ENCODE measurements at places on chromosomes 1 and 21. TPM values are rescaled to one million over a fixed set of nuclear protein-coding genes. Genes with fewer than 3 reads are reported as not detected.
A peak's percentile ranks its signal among the peaks of the same experiment; 100 is the strongest.

UBQLN4 gene
- 30.5 TPM for total RNA-seq

TNFRSF9 gene
- total RNA-seq: not detected

IFI44L gene
- total RNA-seq: not detected

PDXK gene
- 56.7 TPM for total RNA-seq

MYCBP gene
- total RNA-seq: 69.2 TPM

KCNJ10 gene
- 1.6 TPM for total RNA-seq

UBASH3A gene
- not detected for total RNA-seq

TNFRSF8 gene
- total RNA-seq: 26.1 TPM

F13B gene
- total RNA-seq: not detected

BNIPL gene
- 2.4 TPM for total RNA-seq

CACNA1S gene
- 0.04 TPM for total RNA-seq

DCAF8 gene
- total RNA-seq: 84.4 TPM

- no peaks in the 10 kb centered on the region for H3K36me3 ChIP-seq
- DNase-seq: no peak
- peaks cover 6% of the 10 kb centered on the region for H3K4me1 ChIP-seq
Measured at GRCh38 chr1:182071924-182072323, 10.4 kb upstream of the ZNF648 start.

DNA sequence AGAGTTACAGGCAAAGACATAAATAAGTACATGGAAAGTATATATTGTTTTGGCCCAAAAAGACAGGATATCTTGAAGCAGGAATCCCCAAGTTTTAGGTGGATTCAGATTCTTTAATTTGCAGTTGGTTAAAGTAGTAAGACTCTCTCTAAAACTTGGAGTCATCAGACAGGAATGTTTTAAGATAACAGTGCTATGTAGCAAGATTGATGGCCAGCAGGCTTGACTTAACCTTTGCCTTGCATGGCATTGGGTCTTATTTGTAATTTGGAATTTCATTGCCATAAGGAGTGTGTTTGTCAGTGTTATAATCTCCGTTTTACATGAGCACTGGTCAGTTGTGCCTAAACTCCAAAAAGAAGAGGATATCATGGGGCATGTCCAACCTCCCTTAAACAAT is 727.6 kb upstream of the CHRM3 start:
- no peak for DNase-seq
- H3K36me3 ChIP-seq: no peaks in the 10 kb centered on the region
- H3K27me3 ChIP-seq: no peaks in the 10 kb centered on the region
- no peak overlapping the region for H3K4me3 ChIP-seq
- H3K27ac ChIP-seq: no peak overlapping the region
- no peaks in the 10 kb centered on the region for H3K4me1 ChIP-seq

GRCh38 chr1:203636291-203636690 is 9.7 kb downstream of the ATP2B4 start:
- H3K27ac ChIP-seq: no peak overlapping the region
- H3K27me3 ChIP-seq: peaks cover 7% of the 10 kb centered on the region

DNA sequence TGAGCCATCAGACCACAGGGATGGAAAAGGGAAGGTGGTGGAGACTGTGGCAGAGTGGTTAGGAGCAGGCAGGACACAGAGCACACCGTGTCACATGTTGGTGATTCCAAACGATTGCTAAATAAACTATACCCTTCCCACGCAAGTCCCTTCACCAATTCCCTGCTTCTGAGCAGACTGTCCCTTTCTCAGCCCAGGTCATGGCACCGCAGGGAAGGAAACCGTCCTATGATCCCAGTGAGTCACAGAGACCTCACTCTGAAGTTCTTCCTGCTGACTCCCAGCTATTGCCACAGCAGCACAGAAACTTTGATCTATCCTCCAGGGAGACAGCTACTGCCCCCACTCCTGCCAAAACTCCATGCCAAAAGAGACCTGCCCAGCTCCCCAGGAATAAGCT is 19.2 kb downstream of the RIMS3 start:
- H3K27ac ChIP-seq: no peak overlapping the region
- no peak overlapping the region for H3K4me3 ChIP-seq
- DNase-seq: no peak
- H3K36me3 ChIP-seq: no peaks in the 10 kb centered on the region

DNA sequence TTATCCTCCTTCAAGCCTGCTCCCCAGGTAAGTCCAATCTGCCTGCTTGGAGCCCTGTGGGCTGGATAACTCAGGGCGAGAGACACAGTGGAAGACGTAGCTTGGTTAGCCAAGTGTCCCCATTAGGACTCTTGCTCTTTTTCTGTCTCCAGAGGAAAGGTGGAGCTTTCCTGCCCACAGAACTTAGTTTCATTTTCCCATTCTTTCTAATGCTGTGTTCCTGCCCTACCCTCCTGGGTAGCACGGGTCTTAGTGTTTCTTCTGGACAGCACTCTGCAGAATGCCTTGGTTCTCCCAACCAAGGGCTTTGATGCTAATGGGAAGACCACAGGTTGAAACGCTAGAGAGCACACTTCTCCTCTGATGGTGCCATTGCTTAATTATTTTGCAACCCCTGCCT is 92.5 kb upstream of the LRRC8D start:
- no peaks in the 10 kb centered on the region for H3K36me3 ChIP-seq
- DNase-seq: no peak
- no peaks in the 10 kb centered on the region for H3K27me3 ChIP-seq
- 0 out of 2 replicates have a peak, but pooled peaks cover 4% of the 10 kb centered on the region for H3K4me1 ChIP-seq

GRCh38 chr1:226882631-226883409 is 12.4 kb downstream of the PSEN2 start:
- H3K4me1 ChIP-seq: no peaks in the 10 kb centered on the region
- H3K27me3 ChIP-seq: no peaks in the 10 kb centered on the region
- no peak overlapping the region for H3K4me3 ChIP-seq
- DNase-seq: no peak
- H3K36me3 ChIP-seq: no peaks in the 10 kb centered on the region

GRCh38 chr1:100028765-100029164 is 59.0 kb downstream of the SLC35A3 start:
- DNase-seq: no peak
- H3K36me3 ChIP-seq: no peaks in the 10 kb centered on the region
- peaks cover 5% of the 10 kb centered on the region for H3K4me1 ChIP-seq

- H3K4me3 ChIP-seq: no peak overlapping the region
- no peaks in the 10 kb centered on the region for H3K27me3 ChIP-seq
- H3K36me3 ChIP-seq: no peaks in the 10 kb centered on the region
Measured at GRCh38 chr1:15141935-15142539, 11.5 kb upstream of the TMEM51 start.

DNA sequence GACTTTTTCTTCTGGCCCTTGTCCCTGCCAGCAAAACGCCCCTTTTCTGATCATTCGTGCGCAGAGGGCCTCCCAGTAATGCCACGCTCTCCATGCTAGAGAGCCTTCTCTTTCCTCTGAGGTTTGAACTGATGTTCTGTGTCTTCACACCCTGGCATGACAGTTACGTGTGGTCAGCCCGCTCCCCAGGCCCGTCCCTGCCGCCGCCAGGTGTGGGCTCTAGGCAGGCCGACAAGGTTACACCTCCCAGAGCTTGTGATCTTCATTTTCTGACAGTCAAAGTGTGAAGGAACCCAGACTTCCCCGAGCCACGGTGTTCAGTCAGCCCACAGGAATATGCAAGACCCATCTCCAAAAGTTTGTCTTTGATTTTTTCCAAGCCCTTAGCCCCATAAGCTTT is 265.6 kb downstream of the TM2D1 start:
- peaks cover 3% of the 10 kb centered on the region for H3K27me3 ChIP-seq
- H3K4me3 ChIP-seq: no peak overlapping the region
- H3K4me1 ChIP-seq: peaks cover 65% of the 10 kb centered on the region
- no peaks in the 10 kb centered on the region for H3K36me3 ChIP-seq
- H3K27ac ChIP-seq: no peak overlapping the region

- no peaks in the 10 kb centered on the region for H3K36me3 ChIP-seq
- DNase-seq: peak; percentile 7
- no peaks in the 10 kb centered on the region for H3K27me3 ChIP-seq
- H3K4me3 ChIP-seq: no peak overlapping the region
Measured at GRCh38 chr1:247531937-247532336, 4.3 kb downstream of the OR2C3 start.

DNA sequence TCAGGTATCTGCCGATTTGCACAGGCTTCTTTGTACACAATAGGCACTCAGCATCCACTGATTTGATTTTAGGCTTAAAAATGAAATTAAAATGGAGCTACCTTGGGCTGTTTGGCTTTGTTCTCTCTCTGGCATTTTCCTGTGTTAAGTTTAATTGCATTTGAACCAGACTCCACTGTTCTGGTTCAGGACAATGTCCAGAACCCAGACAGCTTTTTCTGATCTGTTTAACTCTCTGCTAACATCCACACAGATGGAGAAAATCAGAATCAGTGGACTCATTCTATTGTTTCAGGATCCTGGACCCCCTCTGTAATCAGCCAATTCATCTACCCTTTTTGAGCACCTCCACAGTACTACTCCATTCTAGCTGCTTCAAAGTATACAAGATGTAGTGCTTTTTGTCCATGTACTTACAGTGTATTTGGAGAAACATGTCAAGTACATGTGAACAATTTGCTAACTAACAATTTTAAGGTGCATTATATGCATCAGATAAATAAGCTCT is 248.1 kb downstream of the PTBP2 start:
- H3K36me3 ChIP-seq: no peaks in the 10 kb centered on the region
- no peak for DNase-seq
- H3K27me3 ChIP-seq: no peaks in the 10 kb centered on the region
- no peak overlapping the region for H3K4me3 ChIP-seq
- no peaks in the 10 kb centered on the region for H3K4me1 ChIP-seq
- no peak overlapping the region for H3K27ac ChIP-seq

DNA sequence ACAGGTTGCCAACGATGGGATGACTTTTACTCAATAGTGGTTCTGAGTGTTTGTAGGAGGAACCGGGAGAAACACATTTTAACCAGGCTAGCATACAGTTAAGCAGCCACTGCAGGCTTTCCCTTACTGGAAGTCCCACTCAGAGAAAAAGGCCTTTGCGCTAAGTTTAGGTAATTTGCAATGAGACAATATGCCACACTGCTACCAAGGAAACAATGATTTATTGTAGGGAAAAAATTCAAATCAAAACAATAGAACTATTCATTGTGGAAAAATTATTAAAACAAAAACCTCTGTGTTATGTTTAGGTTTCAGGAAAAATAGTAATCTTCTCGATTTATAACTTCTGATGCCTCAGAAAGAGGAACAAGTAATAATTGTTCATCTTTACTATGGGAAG is 51.4 kb upstream of the CR2 start:
- no peak overlapping the region for H3K4me3 ChIP-seq
- no peaks in the 10 kb centered on the region for H3K4me1 ChIP-seq
- no peak overlapping the region for H3K27ac ChIP-seq

DNA sequence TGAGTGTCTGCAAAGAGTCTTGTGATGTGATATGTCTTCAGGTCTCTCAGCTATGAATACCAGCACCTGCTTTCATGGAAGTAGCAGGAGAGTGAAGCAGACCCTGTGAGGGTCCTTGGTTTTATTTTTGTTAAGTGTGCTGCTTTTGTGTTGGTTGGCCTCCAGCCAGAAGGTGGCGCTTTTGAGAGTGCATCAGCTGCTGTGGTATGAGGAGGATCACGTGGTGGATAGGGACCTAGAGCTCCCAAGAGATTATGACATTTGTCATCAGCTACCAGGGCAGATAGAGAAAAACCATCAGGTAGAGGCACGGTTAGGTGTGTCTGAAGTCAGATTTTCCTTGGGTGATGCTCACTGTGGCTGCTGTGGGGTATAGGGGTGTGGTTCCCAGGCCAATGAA is 1232.1 kb downstream of the MRPL39 start:
- no peak overlapping the region for H3K27ac ChIP-seq
- no peaks in the 10 kb centered on the region for H3K4me1 ChIP-seq
- H3K36me3 ChIP-seq: no peaks in the 10 kb centered on the region

GRCh38 chr1:51642739-51643142 is 25.8 kb downstream of the OSBPL9 start:
- H3K27ac ChIP-seq: peak overlapping the region; percentile 26
- DNase-seq: no peak
- H3K4me1 ChIP-seq: peaks cover 16% of the 10 kb centered on the region
- no peaks in the 10 kb centered on the region for H3K36me3 ChIP-seq
- no peak overlapping the region for H3K4me3 ChIP-seq

DNA sequence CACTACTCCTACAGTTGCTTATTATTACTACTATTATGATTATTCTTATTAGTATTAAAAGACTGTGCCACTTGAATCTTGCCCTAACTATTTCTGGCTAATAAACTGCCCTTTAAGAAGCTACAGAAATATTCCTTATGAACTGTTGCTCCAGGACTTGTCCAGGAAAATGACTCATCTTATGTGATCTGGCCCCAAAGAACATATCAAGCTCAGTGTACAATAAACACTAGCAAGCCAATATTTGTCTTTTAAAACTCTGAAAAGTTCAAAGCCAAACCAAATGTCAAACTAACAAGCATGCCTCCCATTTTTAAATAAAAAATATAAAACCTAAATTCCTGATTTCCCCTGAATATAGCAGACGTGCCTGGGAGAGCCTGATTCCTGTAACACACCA is 88.7 kb upstream of the SIM2 start:
- H3K27ac ChIP-seq: no peak overlapping the region

GRCh38 chr21:33199516-33200217 is 30.1 kb upstream of the IFNAR2 start:
- no peak overlapping the region for H3K27ac ChIP-seq
- H3K27me3 ChIP-seq: no peaks in the 10 kb centered on the region
- peak; percentile 91 for DNase-seq
- H3K4me3 ChIP-seq: no peak overlapping the region
- no peaks in the 10 kb centered on the region for H3K36me3 ChIP-seq

GRCh38 chr1:99069146-99069545 is 64.5 kb upstream of the PLPPR5 start:
- H3K27me3 ChIP-seq: no peaks in the 10 kb centered on the region
- H3K27ac ChIP-seq: peak overlapping the region; percentile 64
- no peaks in the 10 kb centered on the region for H3K36me3 ChIP-seq
- peak; percentile 75 for DNase-seq
- peak overlapping the region; percentile 7 for H3K4me3 ChIP-seq

GRCh38 chr1:14952626-14953314 is 200.8 kb upstream of the TMEM51 start:
- H3K36me3 ChIP-seq: no peaks in the 10 kb centered on the region
- no peaks in the 10 kb centered on the region for H3K27me3 ChIP-seq
- peaks cover 8% of the 10 kb centered on the region for H3K4me1 ChIP-seq
- no peak for DNase-seq

DNA sequence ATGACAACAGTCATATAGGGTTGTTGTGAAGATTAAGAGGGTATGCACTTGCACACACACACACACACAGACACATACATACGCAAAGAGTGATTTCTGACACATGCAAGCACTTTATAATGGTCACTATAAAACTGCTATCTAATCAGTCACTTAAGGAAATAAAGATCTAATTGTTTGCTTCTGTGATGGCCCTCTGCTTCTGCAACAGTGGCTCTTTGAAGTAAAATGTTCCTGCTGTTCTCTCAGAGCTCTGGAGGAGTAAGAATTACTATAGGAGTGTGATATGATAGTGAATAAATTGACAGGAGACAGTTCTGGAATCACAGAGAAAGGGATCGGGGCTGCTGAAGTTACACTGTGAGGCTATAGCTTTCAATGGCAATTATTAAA is 494.5 kb upstream of the B3GALT2 start:
- peaks cover 18% of the 10 kb centered on the region for H3K4me1 ChIP-seq
- H3K36me3 ChIP-seq: no peaks in the 10 kb centered on the region
- H3K4me3 ChIP-seq: no peak overlapping the region
- H3K27ac ChIP-seq: no peak overlapping the region
- DNase-seq: no peak

Measured in GM23338 (cell line).